ENCODE measurements at places on chromosomes 5 and 9. TPM values are rescaled to one million over a fixed set of nuclear protein-coding genes. Genes with fewer than 3 reads are reported as not detected.

SETD9 gene
- total RNA-seq = 7.2 TPM

CXCL14 gene
- total RNA-seq = not detected

NUDT12 gene
- total RNA-seq = 7.4 TPM

PPP3R2 gene
- not detected for total RNA-seq

TMOD1 gene
- total RNA-seq = 0.58 TPM

MCC gene
- 2.6 TPM for total RNA-seq

PRRX2 gene
- 34.2 TPM for total RNA-seq

IL4 gene
- total RNA-seq = not detected

FLT4 gene
- total RNA-seq = not detected

ARID3C gene
- total RNA-seq = not detected

SPINK7 gene
- not detected for total RNA-seq

TTLL11 gene
- total RNA-seq = 8.4 TPM

PCDHGA8 gene
- total RNA-seq = 0.52 TPM

DBH gene
- not detected for total RNA-seq
